ENCODE measurements at places on chromosomes 1 and 21.

GRCh38 chr1:184499616-184500015 is 112.8 kb downstream of the C1orf21 start:
- no peak for DNase-seq

- DNase-seq, result no peak
These were observed 118.1 kb downstream of the EPHB2 start for GRCh38 chr1:22828484-22829308.

DNA sequence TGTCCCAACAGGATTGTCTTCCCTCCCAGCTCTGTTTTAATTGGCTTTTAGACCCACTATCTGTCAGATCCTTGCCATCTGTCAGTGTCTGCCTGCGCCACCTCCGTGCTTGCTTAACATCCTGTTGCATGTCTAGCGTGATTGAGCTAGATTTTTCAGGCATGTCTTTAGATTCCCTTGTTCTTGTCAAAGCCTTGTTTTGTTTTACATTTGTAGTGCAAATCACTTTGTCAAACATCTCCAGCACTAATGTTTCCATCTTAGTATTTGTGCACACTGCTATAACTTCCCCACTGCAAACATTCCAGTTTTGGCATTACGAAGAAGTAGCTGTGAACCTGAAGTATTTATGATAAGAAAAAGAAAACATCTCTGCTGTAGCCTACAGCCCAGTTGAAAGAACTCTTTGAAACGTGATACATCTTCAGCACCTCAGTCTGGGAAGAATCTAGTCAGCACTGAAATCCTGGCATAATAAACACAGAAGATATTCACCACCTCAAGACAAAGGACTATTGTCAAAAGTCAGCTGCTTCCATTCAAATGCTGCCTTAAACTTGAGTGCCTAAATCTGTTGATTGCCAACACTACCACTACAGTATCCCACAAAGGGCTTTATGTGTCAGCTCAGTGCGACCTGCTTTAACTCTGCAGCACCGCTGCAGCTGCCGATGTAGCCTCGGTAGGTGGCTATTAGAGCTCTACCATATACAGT is 105.0 kb downstream of the FNBP1L start:
- no peak for DNase-seq

DNA sequence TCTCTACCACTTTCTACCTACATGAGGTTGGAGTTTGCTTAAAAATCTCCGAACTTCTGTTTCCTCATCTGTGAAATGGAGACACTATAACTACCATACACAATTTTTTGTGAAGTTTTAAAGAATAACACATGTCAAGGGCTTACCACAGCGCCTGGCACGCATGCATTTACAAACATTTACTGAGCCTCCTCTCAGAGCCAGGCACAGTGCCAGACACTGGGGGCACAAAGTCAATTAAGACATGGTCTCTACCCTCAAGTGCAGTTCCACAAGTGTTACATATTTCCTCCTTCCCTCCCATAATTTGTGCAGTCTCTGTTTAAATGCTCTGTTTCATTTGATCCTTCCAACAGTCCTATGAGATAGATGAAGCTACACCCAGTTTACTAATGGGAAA is 356.4 kb upstream of the ESRRG start:
- no peak for DNase-seq

DNA sequence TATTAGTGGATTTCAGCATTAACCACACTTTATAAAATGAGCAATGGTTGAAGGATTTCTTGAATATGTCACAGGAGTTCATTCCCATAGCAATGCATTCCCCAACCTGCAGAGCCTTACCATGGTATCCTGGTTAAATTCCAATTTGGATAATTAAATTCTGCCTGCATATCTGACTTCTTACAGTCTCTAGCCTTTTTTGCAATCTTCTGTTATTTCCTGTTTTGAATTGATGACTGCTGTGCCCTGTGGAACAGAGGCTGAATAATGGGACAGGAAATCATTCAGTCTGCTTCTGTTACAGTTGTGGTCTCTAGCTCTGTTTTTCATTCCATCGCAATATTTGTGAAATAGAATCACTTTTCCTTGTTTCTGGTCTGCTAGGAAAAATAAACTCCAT is 1823.9 kb downstream of the PLA2G4A start:
- no peak for DNase-seq

GRCh38 chr1:157704878-157705277 is 4.3 kb upstream of the FCRL3 start:
- DNase-seq, result no peak

GRCh38 chr21:32143241-32143939 is 135.5 kb downstream of the MIS18A start:
- DNase-seq, result no peak

- DNase-seq, result no peak
These were observed 89.1 kb downstream of the RWDD3 start for GRCh38 chr1:95323123-95323522.

DNA sequence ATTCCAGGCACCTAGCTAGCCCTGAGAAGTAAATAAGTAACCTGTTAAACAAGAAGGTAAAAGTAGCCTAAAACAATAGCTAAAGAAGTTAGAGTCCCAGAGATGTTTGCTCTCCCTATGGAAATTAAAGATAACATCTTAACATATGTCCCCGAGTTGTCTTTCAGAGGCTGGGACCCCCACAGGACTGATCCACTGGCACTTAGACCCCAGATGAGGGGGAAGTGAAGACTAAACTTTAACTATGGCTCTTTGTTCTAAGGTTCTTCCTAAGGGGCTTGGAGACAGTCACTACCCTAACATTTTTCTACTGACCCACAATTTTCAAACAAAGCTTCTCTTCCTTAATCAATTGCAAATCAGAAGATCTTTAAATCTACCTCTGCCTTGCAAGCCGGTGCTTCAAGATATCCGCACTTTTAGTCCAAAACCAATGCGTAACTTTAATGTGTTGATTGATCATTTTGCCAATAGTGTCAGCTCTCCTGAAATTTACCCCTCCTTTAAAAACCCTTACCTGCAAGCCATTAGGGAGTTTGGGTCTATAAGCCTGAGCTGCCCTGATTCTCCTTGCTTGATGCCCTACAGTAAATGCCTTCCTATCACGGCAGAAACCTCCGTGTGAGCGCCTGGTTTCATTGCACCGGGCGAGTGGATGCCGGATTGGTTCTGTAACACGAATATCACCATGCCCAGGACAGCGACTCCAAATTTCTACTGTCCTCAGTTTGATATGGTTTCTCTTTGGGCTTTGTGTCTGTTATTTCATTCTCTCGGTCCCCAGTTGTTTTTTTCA is 404.4 kb downstream of the SIPA1L2 start:
- no peak for DNase-seq

- no peak for DNase-seq
These were observed 153.3 kb upstream of the RUNX1 start for GRCh38 chr21:35202431-35202830.

- DNase-seq, result no peak
These were observed 14.8 kb upstream of the ETV3L start for GRCh38 chr1:157114183-157115121.

- no peak for DNase-seq
These were observed 91.1 kb downstream of the KIAA0319L start for GRCh38 chr1:35466120-35466519.

GRCh38 chr1:39882152-39882551 is 1.2 kb downstream of the TRIT1 start:
- DNase-seq, result no peak

DNA sequence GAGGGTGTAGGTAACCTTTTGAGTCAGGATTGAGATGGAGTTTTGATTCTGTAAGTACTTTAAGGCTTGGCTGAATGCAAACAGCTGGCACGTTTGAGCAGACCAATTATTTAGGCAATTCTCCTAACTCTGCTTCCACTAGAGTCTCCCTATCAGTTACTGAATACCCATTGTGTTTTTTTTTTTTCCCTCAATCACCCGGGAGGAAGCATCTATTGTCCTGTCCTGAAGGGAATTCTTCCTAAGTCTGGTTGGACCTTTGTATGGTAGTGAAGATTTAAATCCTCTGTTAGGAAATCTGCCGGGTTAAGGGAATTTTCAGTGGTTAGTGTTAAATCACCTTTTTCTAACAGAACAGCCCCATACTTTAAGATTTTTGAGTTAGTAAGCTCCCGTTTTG is 571.2 kb upstream of the USP24 start:
- DNase-seq, result no peak

GRCh38 chr1:41242342-41243078 is 404 bp upstream of the SCMH1 start:
- peak; percentile 1 for DNase-seq

DNA sequence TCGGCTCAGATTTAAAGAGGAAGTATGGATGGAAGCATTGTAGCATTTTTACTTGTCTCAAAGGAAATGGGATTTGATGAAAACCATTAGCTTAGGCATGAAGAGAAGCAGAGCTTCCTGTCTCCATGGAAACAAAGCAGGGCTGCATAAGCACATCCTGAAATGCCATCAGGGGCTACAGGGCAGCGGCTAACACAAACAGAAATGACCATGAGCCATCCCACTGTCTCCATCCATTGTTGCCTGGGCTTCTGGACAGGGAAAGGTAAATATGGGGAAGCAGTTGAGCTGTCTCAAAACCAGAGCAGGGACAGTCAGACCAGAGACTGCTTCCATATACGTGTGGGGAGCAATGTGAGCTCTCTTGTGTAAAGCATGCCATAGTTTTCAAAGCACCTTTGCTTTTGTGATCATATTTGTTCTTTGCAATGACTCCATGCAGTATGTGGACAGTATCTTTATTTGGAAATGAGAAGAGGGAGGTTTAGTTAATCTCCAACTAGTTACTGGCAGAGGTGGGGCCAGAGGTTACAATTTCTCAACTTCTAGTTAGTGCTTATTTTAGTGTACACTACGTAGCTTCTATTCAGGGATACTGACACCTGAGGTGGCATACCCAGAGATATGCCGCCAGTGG is 176.1 kb downstream of the CACNA1E start:
- no peak for DNase-seq

GRCh38 chr1:192797891-192798290 is 10.9 kb upstream of the RGS2 start:
- no peak for DNase-seq

- DNase-seq, result no peak
These were observed 2164.2 kb downstream of the NCAM2 start for GRCh38 chr21:23162198-23162946.

DNA sequence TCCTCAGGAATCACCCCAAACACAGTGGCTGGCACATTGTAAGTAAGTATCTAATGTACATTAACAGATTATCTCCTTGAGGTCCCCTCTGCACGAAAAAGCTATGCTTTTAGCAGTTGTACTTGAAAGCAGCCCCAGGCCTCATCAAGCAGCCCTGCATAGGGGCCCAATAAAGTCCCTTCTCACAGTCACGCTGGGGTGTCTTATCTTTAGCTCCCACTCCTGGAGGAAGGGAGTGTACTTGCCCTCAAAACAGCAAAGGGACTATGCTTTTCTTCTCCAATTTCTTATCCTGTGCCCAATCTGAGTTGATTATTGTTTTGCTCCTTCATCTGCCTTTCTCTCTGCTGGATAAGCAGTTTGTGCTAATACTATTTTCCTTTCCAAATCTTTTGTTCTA is 168.8 kb upstream of the PLXNA2 start:
- no peak for DNase-seq

DNA sequence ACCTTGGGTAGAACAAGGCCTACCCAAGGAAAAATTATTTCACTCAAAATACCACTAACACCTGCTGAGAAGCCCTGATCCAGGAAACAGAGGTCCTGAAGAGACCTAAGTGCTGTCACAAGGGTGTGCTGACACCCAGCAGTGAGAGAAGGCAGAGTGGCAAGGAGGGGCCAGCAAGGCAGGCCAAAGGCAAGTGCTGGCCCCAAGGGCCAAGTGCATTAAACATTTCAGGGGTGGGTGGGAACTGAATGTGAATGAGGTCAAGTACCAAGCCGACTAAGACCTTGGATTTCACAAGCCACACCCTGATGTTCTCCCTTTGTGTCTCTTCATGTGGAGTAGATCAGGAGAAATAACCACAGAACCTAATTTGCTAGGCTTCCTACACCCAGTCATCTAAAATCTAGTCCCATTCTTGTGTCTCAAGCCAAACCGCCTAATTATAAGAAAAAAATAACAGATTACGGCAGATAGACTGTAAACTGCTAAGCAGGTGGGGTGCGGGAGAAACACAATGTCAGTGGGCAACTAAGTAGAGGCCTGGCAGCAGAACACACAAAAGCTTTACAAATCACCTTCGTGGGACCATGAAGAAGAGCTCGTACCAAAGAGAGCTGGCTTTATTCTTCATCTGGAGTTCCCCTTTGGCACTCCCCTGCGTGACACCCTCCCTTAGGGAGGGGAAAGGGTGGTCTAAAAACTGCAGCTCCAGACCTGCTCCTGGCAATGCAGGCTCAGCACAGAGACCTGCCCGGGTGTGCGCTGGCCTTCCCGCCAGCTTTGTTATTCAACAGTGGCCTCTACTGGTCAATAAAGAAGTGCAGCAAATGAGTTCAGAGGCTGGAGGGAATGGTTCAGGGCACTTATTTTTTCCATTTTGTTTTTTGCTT is 8.7 kb downstream of the UBE2G2 start:
- no peak for DNase-seq

DNA sequence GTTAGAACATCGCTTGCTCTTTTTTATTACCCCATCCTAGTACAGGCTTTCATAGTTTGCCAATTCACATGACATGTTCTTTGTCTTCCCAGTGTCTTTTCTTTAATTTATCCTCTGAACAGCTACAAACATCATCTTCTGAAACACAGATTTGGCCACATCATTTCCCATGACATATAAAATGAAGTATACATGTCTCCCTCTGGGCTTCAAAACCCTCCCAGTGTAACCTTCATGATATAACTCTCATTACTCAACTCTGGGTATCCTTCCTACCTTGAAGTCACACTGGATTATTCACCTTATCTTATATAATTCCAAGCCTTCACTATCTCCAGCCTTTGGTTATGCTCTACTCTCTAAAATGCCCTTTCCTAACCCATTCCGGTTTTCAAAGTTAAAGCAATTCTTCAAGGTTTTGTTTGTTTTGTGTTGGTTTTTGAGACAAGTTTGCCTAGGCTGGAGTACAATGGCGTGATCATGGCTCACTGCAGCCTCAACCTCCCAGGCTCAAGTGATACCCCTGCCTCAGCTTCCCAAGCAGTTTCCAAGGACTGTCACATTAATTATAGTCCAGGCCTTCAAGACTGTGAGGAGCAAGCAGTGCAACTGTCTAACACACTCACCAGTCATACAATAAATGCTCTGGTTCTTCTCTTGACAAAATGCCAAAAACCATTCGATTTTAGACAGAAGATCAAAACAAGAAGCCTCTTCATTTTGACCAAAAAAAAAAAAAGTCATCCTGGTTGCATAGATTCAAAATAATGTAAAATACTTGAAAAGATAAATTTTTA is 5.8 kb downstream of the RGS1 start:
- DNase-seq, result no peak

DNA sequence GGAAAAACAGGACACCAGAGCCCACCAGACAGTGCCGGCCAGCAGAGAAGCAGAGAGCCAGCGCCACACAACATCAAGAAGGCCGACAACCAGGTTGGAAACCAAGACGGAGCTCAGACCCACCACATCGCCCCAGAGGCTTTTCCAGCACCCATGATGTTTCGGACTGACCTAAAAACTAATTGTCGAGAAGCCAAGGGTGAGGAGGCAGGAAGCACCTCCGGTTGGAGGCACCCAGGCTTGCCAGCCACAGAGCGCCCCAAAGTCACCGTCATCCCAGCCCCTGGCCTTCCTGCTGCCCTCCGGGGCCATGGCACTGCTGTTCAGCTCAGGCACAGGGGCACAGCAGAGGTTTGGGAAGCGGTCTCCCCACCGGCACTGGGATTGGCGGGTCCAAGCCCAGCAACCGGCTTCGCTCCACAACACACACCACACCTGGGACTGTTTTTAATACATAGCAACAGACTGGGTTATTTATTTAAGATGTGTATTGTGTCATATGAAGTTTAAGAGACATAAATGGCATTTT is 67.2 kb downstream of the SLC37A1 start:
- DNase-seq, result no peak

GRCh38 chr21:46414965-46415275 is 43.8 kb upstream of the DIP2A start:
- DNase-seq, result no peak

GRCh38 chr1:93603106-93603505 is 78.5 kb downstream of the BCAR3 start:
- DNase-seq, result no peak
